Putamen (tissue), 1 donor: ENCODE measurements at places on chromosomes 4 and X.

DNA sequence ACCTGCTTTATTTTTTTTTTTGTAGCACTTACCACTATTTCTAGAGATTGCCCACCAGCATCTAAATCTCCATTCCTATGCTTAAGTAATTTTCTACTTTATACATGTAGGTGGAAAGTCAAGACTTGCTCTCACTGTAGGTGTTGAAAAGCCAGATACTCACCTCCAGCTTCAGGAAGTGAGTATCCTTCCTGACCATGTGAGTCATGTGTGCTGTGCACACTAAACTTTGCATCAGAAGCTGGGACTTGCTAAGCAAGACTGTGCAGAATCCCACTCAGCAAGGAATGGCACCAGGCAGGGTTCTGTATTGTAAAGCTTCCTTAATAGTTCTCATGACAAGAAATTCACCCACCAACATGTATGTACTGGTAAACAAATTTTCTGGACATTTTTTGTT, 151.8 kb downstream of the POU4F2 start:
- DNase-seq: no peak

DNA sequence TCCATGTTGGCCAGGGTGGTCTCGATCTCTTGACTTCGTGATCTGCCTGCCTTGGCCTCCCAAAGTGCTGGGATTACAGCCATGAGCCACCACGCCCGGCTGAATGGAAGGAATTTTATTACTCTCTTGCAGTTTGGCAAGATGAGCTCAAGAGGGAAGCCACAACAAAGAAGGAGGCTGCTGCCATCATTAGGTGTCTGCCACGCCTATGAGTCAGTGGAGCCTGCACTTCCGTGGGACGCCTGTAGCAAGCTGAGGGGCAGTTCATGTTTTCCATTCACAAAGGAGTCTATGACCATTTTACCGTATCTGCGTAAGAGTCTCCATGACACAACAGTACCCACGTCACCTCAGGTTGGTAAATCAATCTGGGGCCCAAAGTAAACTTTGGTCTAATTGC, 51.2 kb upstream of the CHRNA9 start:
- DNase-seq: no peak

DNA sequence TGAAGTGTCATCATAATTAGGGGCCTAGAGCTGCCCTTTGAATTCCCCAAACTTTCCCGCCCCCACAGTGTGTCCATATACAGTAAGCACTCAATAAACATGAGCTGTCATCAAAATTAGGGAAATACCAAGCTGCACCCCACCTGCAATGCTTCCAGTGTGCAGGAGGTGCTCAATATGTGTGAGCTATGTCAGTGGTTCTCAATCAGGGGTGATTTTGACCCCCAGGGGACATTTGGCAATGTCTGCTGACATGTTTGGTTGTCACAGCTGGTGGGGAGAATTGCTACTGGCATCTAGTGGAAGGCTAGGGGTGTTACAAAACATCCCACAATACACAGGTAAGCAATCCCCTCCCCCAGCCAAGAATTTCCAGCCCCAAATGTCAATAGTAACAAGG, 748 bp downstream of the CFP start:
- no peak for DNase-seq

- DNase-seq: no peak
Observed at GRCh38 chr4:114941503-114941902, 171.9 kb downstream of the NDST4 start.

DNA sequence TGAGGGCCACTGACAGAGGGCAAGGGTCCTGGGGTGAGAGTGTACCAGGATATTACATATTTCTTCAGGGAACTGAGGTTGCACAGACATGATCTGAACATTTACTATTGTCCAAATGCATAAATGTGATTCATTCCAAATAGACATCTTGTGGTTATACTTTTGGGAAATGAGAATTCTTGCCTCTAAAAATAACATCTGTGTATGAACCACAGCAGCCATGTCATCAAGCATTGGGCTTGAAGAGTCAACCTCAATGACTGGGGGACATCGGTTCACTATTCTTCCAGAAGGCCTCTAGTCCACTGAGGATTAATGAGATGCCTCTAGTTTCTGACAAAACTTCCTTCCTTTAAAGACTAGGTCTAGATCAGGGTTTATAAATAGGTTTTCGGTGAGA, 193.1 kb upstream of the GPC4 start:
- DNase-seq: no peak

DNA sequence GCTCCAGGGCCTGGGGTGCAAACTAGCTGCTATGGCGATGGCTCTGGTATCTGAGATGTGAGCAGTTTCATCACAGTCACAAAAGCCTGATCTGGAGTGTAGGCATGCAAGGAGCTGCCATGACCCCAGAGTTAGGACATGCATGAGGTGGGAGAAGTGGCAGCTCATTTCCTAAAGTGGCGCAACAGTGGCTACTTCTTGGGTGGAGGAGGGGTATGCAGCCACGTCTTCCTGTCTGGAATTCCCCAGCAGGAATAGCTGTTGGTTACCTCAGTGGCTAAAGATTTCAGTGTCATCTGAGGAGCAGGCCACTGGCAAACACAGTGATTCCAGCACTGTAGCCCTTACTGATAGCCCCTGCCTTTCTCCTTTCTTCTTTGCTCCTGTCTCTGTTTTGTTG, 1382.5 kb downstream of the C4orf33 start:
- DNase-seq: no peak

DNA sequence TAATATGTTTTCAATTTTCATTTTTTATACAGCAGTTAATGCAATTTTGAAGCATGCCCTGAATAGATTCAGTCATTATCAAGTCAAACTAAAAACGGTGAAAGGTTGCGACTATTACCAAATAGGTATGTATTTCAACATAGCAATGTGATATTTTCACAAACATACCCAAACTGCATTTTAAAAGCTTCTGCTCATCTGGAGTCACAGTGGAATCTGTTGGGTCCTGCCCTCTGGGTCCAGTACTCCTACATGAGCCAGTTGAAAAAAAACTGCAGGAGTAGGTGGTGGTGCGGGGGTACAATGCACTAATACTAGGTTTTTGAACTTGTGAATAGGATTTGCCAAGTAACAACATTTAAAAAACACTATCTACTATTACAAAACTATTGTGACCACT, 938 bp downstream of the GPR34 start:
- no peak for DNase-seq

DNA sequence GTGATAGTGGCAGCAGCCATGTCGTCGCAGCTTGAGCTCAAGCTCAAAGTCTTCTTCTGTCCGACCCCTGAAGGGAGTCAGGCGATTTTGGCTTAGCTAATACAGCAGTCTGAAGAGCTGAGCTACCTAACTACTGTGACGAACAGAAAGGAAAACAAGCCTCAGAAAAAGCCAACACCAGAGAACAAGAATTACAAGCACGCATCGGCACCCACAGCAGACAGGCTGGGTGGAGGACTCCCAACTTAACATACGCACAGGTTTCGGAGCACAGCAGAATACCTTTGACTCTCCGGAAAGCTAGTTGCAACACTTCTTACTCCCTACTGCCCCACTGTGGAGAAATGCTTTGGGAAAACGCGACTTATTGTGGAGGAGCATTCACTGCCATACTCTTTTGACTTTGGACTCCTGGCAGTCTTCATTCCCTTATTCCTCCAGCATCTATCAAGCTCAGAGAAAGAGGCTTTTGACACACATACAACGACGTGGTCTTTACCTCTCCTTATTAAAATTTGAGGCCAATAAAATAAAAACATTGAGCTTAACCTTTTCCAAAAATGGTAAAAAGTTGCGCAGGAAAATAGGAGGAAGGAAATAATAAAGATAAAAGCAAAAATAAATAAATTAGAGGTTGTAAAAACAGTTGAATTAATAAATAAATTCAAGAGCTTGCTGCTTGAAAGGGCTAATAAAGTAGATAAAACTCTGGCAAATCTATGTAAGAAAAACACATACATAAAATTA, 41.3 kb upstream of the GPC3 start:
- DNase-seq: no peak

- DNase-seq: no peak
Observed at GRCh38 chr4:168655182-168655581, 158.3 kb downstream of the PALLD start.

DNA sequence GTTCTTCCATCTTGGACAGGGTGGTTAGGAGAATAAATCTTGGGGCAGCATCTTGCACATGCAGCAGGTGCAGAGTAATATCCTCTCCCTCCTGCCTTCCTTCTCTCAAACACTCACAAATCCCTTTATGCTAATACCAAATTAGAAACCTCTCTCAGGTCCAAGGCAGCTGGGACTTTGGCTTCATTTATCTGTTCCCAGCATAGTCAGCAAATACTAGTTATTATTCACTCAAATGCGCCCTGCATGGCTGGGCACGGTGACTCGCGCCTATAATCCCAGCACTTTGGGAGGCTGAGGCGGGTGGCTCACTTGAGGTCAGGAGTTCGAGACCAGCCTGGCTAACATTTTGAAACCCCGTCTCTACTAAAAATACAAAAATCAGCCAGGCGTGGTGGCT, 156.0 kb upstream of the GALNT7 start:
- no peak for DNase-seq

- no peak for DNase-seq
Observed at GRCh38 chr4:153114771-153115321, 89.4 kb upstream of the TRIM2 start.

GRCh38 chr4:148962539-148963290, 520.5 kb upstream of the NR3C2 start:
- no peak for DNase-seq

DNA sequence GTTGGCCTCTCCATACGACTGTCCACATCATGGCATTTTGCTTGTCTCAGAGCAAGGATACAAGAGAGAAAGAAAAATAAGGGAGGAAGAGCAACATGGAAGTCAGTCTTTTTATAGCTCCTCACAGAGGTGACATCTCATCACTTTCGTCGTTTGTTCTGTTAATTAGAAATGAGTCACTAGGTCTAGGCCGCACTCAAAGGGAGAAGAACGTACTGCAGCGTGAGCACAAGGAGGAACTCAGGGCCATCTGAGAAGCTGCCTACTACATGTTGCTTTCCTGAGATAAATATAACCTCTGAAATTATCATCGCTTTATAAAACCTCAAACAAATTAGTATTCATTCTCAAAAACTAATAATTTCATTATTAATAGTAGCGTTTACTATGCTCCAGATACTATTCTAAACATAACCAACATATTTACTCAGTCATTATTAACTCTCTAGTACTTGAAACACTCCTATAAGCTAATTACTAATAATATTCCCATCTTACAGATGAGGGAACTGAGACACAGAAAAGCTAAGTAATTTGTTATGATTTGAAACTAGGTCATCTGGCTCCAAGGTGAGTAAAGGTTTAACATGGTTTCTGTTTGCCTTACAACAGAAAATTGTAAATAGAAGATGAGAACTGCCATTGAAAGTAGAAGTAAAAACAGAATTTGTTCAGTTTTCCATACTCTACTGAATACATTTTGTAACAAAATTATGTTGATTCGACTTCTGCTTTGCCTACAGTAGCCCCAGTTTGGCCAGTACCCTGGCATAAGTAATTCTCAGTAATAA, 213.2 kb upstream of the UGT8 start:
- no peak for DNase-seq

GRCh38 chr4:17033025-17033767, 134.8 kb upstream of the LDB2 start:
- no peak for DNase-seq
